ENCODE measurements at places on chromosomes 5 and 9. TPM values are rescaled to one million over a fixed set of nuclear protein-coding genes. Genes with fewer than 3 reads are reported as not detected.
A peak's percentile ranks its signal among the peaks of the same experiment; 100 is the strongest.

GRCh38 chr5:173326501-173326960 is 1.7 kb downstream of the STC2 start:
- DNase-seq = no peak

GRCh38 chr9:134326724-134327601 is 708 bp downstream of the RXRA start:
- no peak for DNase-seq

DNA sequence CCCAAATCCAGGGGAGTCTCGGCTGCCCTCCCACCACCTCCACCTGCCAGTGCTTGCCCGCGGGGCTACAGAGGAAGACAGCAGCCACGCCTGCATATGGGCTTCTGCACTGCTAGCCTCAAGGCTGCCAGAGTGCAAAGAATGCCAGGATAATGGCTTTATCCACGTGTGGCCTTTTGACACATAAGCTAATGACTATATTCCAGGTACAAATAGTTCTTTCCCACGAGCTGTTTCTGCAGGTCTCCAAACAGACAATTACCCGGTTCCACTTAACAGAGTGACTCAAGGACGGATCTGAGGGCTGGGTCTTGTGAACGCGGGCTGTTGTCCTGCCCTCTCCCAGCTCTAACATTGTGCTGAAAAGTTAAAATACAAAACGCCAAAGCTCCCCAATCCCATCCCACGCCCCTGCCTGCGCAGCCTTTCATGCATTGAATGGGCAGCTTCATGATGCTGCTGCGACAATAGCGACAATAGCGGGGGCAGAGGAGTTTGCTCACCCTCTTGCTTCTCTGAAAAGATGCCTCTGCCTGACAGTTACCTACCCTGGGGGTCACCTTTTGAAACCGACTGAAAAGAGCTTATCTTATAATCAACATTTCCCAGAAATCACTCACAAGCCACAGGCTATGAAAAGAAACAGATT is 39.1 kb upstream of the MSH3 start:
- no peak for DNase-seq

GRCh38 chr9:136799854-136800657 is 3.9 kb downstream of the CCDC183 start:
- peak; percentile 85 for DNase-seq

GRCh38 chr5:34959323-34959722 is 30.0 kb downstream of the DNAJC21 start:
- no peak for DNase-seq

- no peak for DNase-seq
These were observed 55.8 kb upstream of the ACTBL2 start for GRCh38 chr5:57538341-57538955.

DNA sequence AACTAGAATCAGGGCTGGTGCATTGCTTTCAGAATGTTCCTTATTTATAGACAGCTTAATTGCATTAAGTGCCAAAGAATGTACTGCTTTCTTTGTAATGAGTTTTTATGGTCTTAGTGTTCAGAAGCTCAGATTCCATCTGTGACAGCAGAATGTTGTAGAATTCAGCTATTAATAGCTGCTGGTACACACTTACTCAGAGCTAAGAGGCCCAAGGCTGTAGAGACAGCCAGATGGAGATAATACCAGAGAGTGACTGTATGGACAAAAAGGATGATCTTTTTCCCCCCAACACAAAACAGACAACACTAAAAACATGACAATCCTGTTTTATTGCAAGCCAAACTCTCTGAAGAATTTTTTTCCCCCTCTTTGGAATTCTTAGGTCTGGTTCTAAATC is 50.2 kb downstream of the PPP2R2B start:
- no peak for DNase-seq

DNA sequence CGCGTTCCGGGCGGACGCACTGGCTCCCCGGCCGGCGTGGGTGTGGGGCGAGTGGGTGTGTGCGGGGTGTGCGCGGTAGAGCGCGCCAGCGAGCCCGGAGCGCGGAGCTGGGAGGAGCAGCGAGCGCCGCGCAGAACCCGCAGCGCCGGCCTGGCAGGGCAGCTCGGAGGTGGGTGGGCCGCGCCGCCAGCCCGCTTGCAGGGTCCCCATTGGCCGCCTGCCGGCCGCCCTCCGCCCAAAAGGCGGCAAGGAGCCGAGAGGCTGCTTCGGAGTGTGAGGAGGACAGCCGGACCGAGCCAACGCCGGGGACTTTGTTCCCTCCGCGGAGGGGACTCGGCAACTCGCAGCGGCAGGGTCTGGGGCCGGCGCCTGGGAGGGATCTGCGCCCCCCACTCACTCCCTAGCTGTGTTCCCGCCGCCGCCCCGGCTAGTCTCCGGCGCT is at the start of gene DAPK1:
Gene DAPK1 (plus strand): TSS at position 264 of the 442 bp plus-strand sequence. CDS start 1,211 bp downstream, outside the sequence.
- DNase-seq = peak; percentile 33

DNA sequence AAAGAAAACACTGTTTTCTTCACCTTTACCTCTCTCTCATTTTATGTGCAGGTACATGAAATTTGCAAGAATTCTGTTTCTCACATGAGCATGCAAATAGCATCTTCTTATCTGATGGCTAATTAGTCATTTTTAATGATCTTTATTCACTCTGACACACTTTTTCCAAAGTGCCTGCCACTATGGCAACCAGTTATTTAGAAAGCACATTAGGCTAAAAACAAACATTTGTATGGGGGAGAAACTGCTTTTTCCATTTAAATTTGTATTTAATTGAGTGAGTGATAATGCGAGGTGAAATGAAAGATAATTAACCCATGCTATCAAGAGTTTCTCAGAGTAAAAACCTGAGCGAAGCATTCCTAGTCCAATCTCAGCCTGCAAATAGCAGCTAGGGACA is 365.0 kb downstream of the MAT2B start:
- no peak for DNase-seq

GRCh38 chr5:123429221-123429954 is 6.2 kb upstream of the CEP120 start:
- no peak for DNase-seq

DNA sequence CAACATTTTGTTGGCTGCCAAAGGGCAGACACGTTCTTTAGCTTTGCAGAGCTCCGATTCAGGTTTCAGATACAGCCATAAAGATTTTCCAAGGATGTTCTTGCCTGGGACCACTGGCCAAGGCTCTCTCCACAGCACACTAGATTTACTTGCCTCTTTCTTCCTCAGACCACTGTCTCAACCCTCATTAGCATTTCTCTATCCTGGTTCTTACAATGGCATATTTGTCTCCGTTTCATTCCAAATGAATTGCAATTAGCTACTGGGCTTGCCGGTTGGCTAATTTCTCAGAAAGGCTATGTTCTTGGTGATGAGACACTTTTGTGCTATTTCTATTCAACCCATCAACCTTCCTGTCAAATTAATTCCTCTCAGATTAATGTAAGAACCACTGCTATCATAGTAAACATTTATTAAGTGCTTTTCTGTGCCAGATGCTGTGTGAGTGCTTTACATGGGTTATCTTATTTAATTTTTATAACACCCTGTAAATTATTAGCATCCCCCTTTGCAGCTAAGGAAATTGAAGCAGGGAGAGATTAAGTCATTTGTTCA is 118.4 kb upstream of the NR3C1 start:
- DNase-seq = no peak

DNA sequence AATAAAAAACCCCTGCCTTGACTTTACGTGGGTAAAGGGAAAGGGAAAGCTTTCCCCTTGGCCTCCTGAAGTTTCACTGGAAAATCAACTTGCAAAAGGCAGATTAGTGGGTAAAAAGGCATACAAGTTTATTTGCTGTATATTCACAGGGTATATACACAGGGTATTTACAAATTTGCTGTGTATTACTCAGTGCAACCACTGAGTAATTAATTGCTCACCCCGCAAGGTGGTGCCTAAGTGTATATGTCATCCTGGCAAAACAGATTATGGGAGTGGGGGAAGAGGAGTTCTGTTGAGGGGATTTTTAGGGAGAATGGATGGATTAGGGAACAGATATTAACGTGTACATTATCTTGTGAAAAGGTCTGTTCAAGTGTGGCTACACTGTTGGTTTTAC is 7.1 kb upstream of the RARS1 start:
- DNase-seq = no peak

DNA sequence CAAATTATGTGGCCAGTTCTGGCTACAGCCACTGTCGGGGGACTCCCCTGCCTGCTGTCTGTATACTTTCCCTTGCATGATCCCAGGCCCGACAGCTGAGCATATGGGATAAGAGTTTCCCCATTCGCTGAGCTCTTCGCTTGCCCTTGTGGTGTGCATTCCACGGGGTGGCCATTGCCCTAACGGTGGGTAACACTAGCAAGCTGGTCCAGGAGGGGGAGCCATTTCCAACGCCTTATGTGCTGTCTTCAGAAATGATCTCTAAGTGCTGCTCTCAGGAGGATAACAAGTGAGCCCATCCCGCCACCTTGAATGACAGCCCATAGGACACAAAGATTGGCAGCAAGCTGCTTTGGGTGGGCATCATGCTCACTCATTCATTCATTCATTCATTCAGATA is 190.9 kb downstream of the FSTL4 start:
- DNase-seq = no peak

GRCh38 chr5:127439644-127440043 is 77.8 kb upstream of the PRRC1 start:
- no peak for DNase-seq

DNA sequence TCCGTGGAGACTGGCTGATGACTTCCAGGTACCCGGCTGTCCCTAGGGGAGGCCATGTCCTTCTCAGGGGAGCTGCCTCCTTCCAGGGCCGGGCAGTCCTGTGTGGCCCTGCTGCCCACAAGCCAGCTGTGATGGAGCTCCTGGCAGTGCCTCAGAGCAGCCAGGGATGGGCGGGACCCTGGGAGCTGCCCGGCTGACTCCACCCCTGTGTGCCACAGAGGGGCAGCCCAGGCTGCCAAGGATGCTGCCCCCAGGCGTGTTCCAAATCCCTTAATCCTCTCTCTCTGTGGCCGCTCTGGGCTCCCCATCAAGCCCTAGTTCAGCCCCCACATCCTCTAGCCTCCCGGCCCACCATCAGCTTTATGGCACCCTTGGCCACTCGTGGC is 7.0 kb upstream of the SCGB3A1 start:
- DNase-seq = peak; percentile 23

DNA sequence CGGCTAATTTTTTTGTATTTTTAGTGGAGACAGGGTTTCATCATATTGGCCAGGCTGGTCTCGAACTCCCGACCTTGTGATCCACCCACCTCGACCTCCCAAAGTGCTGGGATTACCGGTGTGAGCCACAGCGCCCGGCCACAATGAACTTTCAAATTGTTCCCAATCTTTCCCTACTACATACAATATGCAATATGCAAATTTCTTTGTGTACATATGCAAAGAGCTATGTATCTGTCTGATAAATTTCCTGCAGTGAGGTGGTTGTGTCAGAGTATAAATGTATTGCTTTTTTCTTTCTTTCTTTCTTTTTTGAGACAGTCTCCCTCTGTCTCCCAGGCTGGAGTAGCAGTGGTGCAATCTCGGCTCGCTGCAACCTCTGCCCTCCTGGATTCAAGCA is 48.8 kb upstream of the PLPP1 start:
- no peak for DNase-seq

DNA sequence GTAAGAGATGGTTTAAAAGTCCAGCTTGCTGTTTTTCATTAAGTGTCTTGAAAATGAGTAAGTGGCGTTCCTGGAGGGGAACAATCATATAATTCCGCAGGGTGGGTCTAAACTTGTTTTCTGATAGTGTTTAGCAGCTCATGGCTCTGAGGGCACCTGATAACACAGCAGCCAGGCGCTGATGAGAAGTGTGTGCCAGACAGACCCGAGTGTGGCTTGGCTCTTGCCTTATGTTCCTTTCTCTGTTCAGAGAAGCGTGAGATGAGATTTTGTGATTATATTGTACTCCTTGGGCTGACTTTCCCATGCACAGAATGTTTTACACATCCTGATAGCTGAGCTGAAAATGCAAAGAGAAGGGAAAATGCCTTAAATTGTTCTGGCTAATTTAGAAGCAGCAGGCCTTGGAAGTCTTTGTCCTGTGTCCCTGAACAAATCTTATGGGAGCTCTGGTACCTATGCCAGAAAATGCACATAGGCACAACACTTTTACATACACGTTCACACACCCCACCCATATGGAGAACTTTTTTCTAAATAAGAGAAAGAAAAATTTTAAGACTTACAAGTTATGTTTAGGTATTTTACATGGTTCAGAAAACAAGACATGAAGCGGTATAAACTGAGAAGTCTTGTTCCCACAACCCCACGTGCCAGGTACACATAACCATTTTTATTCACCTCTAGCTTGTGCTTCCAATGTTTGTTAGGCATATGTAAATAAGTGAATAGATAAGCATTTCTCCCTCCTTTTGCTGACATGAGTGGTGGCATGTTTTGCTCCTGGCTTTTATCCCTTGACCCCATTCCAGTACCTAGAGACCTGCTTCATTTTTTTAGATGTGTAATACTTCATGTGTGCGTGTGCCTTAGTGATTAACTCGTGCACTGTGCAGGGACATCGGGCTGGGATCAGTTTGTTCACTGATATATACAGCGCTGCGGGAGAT is 152.2 kb upstream of the OTULINL start:
- DNase-seq = no peak

- DNase-seq = peak; percentile 32
These were observed 5.7 kb downstream of the ENTPD8 start for GRCh38 chr9:137435381-137435891.

- no peak for DNase-seq
These were observed 230.5 kb downstream of the SPOCK1 start for GRCh38 chr5:137268646-137269045.

GRCh38 chr5:37814699-37815098 is 25.1 kb downstream of the GDNF start:
- DNase-seq = no peak

DNA sequence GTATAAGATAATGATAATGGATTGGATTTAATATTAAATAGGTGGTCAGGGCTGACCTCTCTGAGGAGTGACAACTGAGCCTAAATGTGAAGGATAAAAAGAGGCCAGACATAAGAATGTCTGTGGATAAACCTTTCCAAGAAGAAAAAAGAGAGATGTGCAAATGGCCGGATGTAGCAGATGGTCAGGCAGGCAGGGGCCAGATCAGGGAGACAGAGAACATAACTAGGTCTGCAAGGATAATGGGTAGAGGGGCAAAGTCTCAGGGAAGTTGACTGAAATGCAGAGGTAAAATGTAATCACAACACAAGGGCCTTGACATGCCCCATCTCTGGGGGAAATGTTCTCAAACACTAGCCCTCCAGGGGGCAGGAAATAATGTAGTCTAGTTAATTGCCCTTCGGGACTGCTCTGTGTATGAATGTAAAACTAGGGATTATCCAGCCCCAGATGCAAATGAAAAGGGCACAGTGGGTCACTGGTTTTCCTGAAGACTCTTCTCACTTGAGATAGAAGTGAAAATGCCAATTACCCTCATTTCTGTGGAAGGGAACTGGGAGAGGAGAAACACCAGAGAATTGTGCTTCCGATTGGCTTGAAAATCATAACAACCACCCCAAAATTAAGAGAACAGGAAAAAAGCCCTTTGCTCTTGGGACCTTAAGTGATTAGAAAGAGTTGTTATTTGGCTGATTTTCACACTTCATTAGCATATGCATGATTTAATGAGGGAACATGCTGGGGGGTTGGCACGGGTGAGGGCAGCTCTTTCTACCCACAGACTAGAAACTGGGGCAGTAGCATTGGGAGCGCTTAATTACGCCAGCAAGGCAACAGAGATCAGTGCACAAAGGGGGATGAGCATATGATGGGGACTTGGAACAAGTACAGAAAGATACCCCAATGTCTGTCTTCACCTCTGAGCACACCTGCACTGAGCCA is 88.6 kb downstream of the PPP2R2B start:
- no peak for DNase-seq

The IL13 gene
- total RNA-seq = 0.30 TPM

The MRPS2 gene
- total RNA-seq = 30.1 TPM

The BTNL8 gene
- total RNA-seq = not detected

The MAMDC2 gene
- not detected for total RNA-seq

The PHF24 gene
- not detected for total RNA-seq

The HNRNPAB gene
- total RNA-seq = 198 TPM

The ANXA2R gene
- 41.1 TPM for total RNA-seq

The PTGS1 gene
- 0.96 TPM for total RNA-seq

The LHX6 gene
- total RNA-seq = not detected

The DOCK2 gene
- 266 TPM for total RNA-seq

Data from activated naive CD8-positive, alpha-beta T cell treated with anti-CD3 and anti-CD28 coated beads, Interleukin-2, amount 10 ng/mL, durations not matched to agents 7 days and 5 days (primary cell).